Neural crest cell (in vitro differentiated cells): ENCODE measurements at places on chromosomes 2 and 18. TPM values are rescaled to one million over a fixed set of nuclear protein-coding genes. Genes with fewer than 3 reads are reported as not detected.

- H3K36me3 ChIP-seq = peaks cover under 1% of the 10 kb centered on the region
- H3K4me3 ChIP-seq = no peak overlapping the region
- H3K4me1 ChIP-seq = no peaks in the 10 kb centered on the region
- no peak overlapping the region for H3K27ac ChIP-seq
- no peaks in the 10 kb centered on the region for H3K27me3 ChIP-seq
These were observed 68.3 kb downstream of the CD28 start for GRCh38 chr2:203774760-203775159.

- H3K4me3 ChIP-seq = no peak overlapping the region
- no peaks in the 10 kb centered on the region for H3K36me3 ChIP-seq
- H3K4me1 ChIP-seq = peaks cover 20% of the 10 kb centered on the region
- H3K27ac ChIP-seq = no peak overlapping the region
- no peak for DNase-seq
These were observed 29.1 kb downstream of the CIB4 start for GRCh38 chr2:26612034-26612433.

GRCh38 chr2:143329288-143329687 lies 200.1 kb downstream of the ARHGAP15 start:
- DNase-seq = no peak
- no peaks in the 10 kb centered on the region for H3K4me1 ChIP-seq
- no peak overlapping the region for H3K4me3 ChIP-seq
- H3K27me3 ChIP-seq = no peaks in the 10 kb centered on the region

The CREG2 gene
- total RNA-seq = 0.63 TPM in 1 of 2 replicates, not detected in the other

DNA sequence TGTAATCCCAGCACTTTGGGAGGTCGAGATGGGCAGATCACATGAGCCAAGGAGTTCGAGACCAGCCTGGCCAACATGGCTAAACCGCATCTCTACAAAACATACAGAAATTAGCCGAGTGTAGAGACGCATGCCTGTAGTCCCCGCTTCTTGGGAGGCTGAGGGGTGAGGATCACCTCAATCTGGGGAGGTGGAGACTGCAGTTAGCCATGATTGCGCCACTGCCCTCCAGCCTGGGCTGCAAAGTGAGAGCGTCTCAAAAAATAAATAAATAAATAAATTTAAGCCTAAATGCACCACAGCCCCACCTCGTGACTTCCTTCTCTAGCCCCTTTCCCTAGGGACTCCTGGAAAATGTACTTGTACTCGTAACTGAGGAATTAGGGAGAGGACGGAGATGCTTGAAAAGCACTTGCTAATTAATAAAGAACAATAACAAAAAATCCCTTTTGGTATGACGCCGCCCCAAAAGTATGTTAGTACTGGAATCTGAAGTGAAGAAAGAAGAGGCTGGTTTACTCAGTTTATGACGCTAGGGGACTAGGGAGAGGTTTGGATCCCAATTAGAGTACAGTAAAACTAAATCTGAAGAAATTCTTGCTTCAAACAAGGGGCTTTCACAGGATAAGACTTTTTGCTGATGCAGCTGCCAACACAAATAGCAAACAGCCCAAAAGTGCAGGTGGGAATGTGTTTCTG lies 887 bp upstream of the ZNF396 start:
- no peak for DNase-seq
- H3K27ac ChIP-seq = no peak overlapping the region
- H3K4me1 ChIP-seq = peaks cover 11% of the 10 kb centered on the region

DNA sequence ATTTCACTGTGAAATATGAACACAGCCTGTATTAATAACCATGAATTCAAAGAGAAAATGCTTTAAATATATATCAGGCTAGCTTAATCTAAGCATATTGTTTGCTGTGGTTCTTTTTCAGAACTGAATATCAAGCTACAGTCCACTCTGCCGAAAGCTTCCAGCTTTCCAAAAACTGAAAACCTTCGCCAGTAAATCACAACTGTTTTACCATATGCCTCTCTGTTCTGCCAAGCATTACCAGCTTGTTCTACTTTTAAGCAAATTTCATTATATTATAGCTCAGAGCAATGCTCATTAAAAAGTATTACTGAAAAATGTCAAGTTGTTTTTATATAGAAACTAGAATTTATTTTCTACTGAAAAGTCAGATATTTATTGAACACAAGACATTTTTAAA lies 277.4 kb downstream of the NRXN1 start:
- no peak overlapping the region for H3K27ac ChIP-seq
- no peaks in the 10 kb centered on the region for H3K36me3 ChIP-seq
- DNase-seq = no peak

DNA sequence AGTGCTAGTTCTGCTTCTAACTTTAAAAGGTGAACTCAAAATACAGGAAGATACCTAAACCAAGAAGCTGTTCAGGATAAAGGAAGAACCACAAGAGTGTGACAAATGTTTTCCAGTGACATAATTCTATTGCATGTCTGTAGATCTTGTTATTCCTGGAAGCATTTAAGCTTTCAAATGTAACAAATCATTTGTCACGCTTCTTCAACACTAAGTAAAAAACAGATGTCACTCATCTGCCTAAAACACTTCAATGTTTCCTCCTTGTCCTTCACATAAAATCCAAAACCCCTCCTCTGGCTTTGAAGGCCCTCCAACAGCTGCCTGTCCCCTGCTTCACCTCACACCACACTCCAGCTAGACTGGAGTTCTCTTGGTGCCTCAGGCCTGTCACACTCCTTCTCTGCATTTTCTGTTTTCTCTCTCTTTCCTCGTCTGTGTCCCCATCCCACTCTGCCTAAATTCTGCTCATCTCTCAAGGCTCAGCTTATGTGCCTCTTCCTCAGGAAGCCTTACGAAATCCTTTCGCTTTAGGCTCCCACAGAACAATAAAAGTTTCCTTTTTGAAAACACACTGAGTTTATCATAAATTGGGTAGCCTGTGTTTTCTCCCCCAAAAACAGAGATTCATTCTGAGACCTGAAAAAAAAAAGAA lies 6.4 kb upstream of the CLEC4F start:
- H3K36me3 ChIP-seq = no peaks in the 10 kb centered on the region
- H3K4me3 ChIP-seq = no peak overlapping the region
- no peak for DNase-seq
- H3K27me3 ChIP-seq = peaks cover 5% of the 10 kb centered on the region
- H3K27ac ChIP-seq = no peak overlapping the region

The RAX gene
- not detected in 2 replicates for total RNA-seq

The LTBP1 gene
- 26.8 and 30.2 TPM in 2 replicates for total RNA-seq
